Activated CD4-positive, alpha-beta T cell treated with anti-CD3 and anti-CD28 coated beads, Interleukin-2, amount 10 ng/mL, durations not matched to agents 7 days and 5 days (primary cell): ENCODE measurements at places on chromosomes 16 and 17.
A peak's percentile ranks its signal among the peaks of the same experiment; 100 is the strongest.

DNA sequence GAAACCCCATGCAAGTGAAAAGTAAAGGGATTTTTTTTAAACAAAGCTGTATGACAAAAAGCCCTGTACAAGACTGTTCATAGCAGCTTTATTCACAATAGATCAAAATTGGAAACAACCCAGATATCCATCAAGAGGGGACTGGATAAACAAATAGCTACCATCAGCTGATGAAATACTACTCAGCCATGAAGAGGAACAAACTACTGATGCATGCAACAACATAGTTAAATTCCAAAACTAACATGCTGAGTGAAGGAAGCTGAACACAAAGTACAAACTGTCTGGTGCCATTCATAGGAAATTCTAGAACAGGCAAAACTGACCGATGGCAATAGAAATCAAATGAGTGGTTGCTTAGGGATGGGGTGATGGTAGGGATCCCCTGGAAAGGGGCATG is 15.1 kb downstream of the FOXJ1 start:
- H3K27me3 ChIP-seq, result no peaks in the 10 kb centered on the region
- H3K4me1 ChIP-seq, result peaks cover 40% of the 10 kb centered on the region
- no peaks in the 10 kb centered on the region for H3K36me3 ChIP-seq
- H3K4me3 ChIP-seq, result no peak overlapping the region
- no peak for DNase-seq

DNA sequence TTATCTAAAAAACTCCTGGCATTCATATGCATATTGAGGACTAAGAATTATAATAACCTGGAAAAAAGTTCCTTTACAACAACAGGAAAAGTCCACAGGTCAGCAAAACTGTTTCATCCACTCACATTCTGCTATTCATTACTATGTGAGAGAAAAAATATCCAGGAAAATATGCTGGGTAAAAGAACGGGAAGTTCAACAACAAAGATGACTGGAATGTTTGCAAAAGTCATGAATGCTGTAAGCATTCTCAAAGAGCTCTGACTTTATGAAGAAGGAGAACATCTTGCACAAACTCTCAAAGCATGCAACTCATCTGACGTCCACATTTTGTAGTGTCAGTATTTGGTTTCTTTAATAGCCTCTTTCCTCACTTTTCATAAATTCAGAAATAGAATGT is 56.9 kb upstream of the ALDH3A1 start:
- peaks cover 19% of the 10 kb centered on the region for H3K4me1 ChIP-seq
- H3K27me3 ChIP-seq, result no peaks in the 10 kb centered on the region
- no peak overlapping the region for H3K4me3 ChIP-seq
- no peak overlapping the region for H3K27ac ChIP-seq

GRCh38 chr16:982145-983043 is 824 bp downstream of the SOX8 start:
- H3K36me3 ChIP-seq, result no peaks in the 10 kb centered on the region
- peaks cover 2% of the 10 kb centered on the region for H3K4me1 ChIP-seq
- no peak overlapping the region for H3K27ac ChIP-seq
- H3K4me3 ChIP-seq, result peak overlapping the region; percentile 10
- no peak for DNase-seq

- peak overlapping the region; percentile 58 for H3K4me3 ChIP-seq
- H3K27ac ChIP-seq, result peak overlapping the region; percentile 99
- peaks cover 5% of the 10 kb centered on the region for H3K36me3 ChIP-seq
- DNase-seq, result peak; percentile 72
- H3K27me3 ChIP-seq, result no peaks in the 10 kb centered on the region
- H3K4me1 ChIP-seq, result peaks cover 49% of the 10 kb centered on the region
Measured at GRCh38 chr17:32503251-32504165, 16.7 kb downstream of the CDK5R1 start.

DNA sequence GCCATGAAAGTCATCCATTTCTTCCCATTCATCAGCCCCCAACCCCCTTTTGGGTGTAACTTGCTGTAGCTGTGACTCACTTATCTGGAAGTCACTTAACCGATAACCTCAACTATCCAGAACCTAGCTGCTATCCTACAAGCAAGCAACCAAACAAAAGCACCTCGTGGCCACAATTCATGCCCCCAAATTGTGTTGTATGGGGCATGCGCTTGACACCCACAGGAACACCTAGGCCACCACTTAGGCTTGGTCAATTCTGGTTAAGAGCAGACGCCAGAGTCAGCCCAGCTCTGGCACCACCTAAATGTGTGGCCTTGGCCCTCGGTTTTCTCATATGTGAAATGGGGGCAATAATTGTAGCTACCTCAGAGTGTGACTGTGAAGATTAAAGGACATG is 3.7 kb downstream of the PIK3R5 start:
- no peak overlapping the region for H3K4me3 ChIP-seq
- H3K4me1 ChIP-seq, result peaks cover 78% of the 10 kb centered on the region
- no peaks in the 10 kb centered on the region for H3K27me3 ChIP-seq

GRCh38 chr17:17300624-17301568 is 2.3 kb upstream of the NT5M start:
- peak overlapping the region; percentile 32 for H3K4me3 ChIP-seq
- no peaks in the 10 kb centered on the region for H3K27me3 ChIP-seq
- H3K36me3 ChIP-seq, result no peaks in the 10 kb centered on the region
- peaks cover 39% of the 10 kb centered on the region for H3K4me1 ChIP-seq

DNA sequence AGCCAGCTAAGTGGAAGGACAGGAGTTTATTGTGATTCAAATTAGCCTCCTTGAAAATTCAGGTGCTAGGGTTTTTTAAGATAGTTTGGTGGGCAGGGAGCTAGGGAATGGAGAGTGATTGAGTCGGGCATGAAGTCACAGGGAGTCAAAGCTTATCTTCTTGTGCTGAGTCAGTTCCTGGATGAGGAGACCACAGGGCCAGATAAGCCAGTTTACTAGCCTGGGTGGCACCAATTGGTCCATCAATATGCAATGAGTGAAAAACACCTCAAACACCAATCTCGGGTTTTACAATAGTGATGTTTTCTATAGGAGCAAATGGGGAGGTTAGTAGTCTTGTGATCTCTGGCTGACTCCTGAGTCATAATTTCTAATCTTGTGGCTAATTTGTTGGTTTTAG is 165.1 kb downstream of the ABCC12 start:
- no peaks in the 10 kb centered on the region for H3K36me3 ChIP-seq
- DNase-seq, result no peak
- no peak overlapping the region for H3K27ac ChIP-seq
- no peaks in the 10 kb centered on the region for H3K4me1 ChIP-seq
- no peak overlapping the region for H3K4me3 ChIP-seq
- no peaks in the 10 kb centered on the region for H3K27me3 ChIP-seq

GRCh38 chr17:48231995-48232959 is 124.7 kb downstream of the SNX11 start:
- H3K4me3 ChIP-seq, result no peak overlapping the region
- H3K4me1 ChIP-seq, result peaks cover 6% of the 10 kb centered on the region

GRCh38 chr17:20059728-20060188 is 50.6 kb downstream of the SPECC1 start:
- H3K27me3 ChIP-seq, result peaks cover 2% of the 10 kb centered on the region
- DNase-seq, result no peak
- H3K4me1 ChIP-seq, result peaks cover 8% of the 10 kb centered on the region
- H3K36me3 ChIP-seq, result no peaks in the 10 kb centered on the region
- H3K4me3 ChIP-seq, result no peak overlapping the region
- H3K27ac ChIP-seq, result no peak overlapping the region

DNA sequence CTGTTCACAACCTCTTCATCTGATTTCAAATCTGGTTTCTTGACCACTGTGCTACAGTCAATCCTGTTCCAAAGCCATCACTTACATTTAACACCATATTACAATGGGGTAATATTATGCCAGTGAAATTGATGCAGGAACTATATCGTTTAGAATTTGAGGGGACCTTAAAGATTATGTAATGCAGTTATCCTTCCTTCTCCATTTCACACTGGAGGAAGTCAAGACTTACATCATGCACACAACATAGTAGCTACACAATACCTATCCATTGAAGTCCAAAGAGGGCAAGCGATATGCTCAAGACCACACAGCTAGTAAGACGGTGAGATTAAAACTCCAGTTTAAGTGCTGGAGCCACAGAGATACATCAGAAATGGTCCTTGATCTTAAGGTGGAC is 16.8 kb downstream of the NOG start:
- no peak for DNase-seq
- no peaks in the 10 kb centered on the region for H3K36me3 ChIP-seq
- H3K27me3 ChIP-seq, result peaks cover 2% of the 10 kb centered on the region
- H3K4me1 ChIP-seq, result no peaks in the 10 kb centered on the region
- no peak overlapping the region for H3K27ac ChIP-seq

DNA sequence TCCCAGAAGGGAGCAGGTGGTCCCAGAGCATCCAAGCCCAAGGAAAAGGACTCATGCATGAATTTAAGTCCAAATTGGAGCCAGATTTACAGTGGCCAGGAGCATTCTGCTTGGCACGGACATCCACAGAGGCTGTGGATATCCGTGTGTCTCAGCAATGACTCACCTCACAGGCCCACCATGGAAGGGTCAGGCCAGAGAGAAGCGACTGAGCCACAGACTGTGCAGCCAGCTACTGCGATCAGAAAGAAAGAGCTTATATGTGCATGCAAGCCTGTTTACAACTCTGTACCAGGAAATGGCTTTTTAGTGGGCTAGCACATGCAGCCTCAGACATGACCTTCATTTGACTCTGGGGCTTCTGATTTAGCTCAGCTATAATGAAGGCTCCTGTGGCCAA is 231.0 kb downstream of the C16orf95 start:
- H3K4me3 ChIP-seq, result no peak overlapping the region
- no peaks in the 10 kb centered on the region for H3K4me1 ChIP-seq
- no peaks in the 10 kb centered on the region for H3K36me3 ChIP-seq

GRCh38 chr17:34307110-34307509 is 12.1 kb upstream of the CCL8 start:
- DNase-seq, result no peak
- no peaks in the 10 kb centered on the region for H3K36me3 ChIP-seq
- H3K4me3 ChIP-seq, result no peak overlapping the region
- H3K27me3 ChIP-seq, result peaks cover 2% of the 10 kb centered on the region
- H3K27ac ChIP-seq, result no peak overlapping the region
- peaks cover 16% of the 10 kb centered on the region for H3K4me1 ChIP-seq

DNA sequence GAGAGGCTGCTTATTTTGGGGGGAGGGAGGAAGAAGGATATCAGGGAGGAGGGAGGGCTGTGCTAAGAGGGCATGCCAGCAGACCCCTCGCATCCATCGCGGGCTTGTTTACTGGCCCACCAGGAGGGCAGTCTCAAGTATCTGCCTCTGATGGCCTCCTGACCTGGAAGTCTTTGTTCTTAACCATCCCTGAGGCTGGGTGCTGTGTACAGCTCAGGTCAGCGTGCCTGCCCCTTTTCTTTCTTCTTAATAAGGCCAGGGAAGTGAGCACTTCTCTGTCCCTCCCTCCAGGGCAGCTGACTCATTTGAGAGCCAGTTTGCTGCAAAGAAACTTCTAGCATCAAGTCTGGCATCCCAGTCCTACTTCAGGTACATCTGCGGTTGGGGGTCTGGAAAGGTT is 157.0 kb downstream of the CCDC182 start:
- H3K27ac ChIP-seq, result no peak overlapping the region
- peaks cover 5% of the 10 kb centered on the region for H3K36me3 ChIP-seq
- H3K4me1 ChIP-seq, result no peaks in the 10 kb centered on the region
- H3K4me3 ChIP-seq, result no peak overlapping the region
